Fibroblast of lung (primary cell): ENCODE measurements at places on chromosomes 2 and 18. TPM values are rescaled to one million over a fixed set of nuclear protein-coding genes. Genes with fewer than 3 reads are reported as not detected.
A peak's percentile ranks its signal among the peaks of the same experiment; 100 is the strongest.

The CDKL4 gene
- 3.0 and 3.1 TPM in 2 replicates for total RNA-seq

The MYOM1 gene
- 0.26 and 0.83 TPM in 2 replicates for total RNA-seq

The PSTPIP2 gene
- 8.2 and 13.4 TPM in 2 replicates for total RNA-seq

The TTR gene
- not detected in 2 replicates for total RNA-seq

The ERFE gene
- total RNA-seq, result 1.3 and 1.5 TPM in 2 replicates

The SLC4A3 gene
- total RNA-seq, result 1.3 and 1.5 TPM in 2 replicates

The TEKT4 gene
- not detected in 2 replicates for total RNA-seq

DNA sequence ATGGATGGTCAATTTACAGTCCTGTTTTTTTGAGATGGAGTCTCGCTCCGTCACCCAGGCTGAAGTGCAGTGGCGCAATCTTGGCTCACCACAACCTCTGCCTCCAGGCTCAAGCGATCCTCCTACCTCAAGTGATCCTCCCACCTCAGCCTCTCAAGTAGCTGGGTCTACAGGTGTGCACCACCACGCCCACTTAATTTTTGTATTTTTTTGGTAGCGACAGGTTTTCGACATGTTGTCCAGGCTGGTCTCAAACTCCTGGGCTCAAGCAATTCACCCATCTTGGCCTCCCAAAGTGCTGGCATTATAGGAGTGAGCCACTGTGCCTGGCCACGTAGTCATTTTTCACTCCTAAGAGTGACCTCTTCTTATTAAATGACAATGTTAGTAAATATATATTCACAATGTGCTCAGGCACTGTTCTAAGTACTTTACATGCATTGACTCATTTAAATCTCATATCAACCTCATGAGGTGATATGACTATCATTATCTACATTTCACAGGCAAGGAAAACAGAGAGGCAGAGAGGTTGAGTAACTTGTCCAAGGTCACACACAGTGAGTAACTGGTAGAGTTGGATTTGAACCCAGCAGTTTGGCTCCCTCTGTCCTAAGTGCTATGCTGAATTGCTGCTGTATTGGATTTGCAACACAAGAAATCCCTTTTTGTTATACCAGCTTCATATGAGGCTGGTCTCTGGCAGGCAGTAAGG lies 5.6 kb upstream of the DIS3L2 start:
- DNase-seq, result no peak

- DNase-seq, result peak; percentile 61
Observed at GRCh38 chr2:17373741-17374140, 144.5 kb downstream of the RAD51AP2 start.

- no peak for DNase-seq
Observed at GRCh38 chr2:72116081-72116533, 31.6 kb downstream of the CYP26B1 start.

DNA sequence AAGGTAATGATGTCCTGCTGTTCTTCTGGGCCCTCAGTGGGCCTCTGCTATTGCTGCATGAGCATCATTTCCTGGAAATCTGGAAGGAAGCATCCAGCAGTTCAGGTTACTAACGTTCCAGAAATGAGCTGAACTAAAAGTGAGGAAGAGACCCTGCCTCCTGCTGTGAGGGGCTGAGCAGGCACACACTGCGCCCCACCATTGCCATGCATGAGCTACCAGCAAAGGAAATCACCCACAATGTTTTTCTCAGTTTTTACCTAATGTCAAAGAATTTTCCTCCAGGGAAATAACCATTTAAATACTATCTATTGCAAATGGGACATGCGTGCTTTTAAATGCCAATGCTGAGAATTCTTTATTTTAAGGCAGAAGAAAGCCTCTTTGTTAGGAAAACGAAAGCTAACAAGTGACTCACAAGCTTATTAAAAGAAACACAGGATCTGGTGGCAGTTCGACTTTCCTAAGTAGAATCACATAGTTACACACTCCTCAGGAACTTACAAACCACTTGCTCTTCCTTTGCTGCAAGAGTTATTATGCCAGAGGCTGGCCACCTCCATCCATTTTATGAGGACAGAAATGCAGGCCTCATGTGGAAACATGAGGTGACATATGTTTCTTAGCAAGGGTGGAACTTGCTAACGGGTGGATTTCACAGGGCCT lies 152.6 kb upstream of the TTC39C start:
- peak; percentile 96 for DNase-seq

DNA sequence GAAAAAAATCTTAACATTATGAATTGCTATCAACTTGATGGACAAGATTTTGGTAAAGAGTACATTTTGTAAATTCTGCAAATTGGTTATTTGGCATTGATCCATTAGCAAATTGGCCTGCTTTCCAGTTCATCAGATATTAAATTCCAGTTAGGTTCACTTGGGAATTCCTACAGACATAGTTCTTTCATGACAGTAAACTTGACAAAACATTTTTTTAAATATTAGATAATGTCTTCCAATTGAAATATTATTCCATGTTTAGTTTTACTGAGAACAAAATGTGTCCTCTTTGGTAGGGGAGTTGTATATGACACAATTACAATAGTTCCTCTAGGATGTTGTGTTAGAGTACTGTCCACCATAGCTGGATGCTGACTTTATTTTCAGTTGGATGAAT lies 141.9 kb downstream of the LCLAT1 start:
- DNase-seq, result no peak

GRCh38 chr2:174951745-174952144 lies 53.4 kb downstream of the CHN1 start:
- peak; percentile 84 for DNase-seq

GRCh38 chr2:39623917-39624316 lies 41.8 kb upstream of the TMEM178A start:
- no peak for DNase-seq

- no peak for DNase-seq
Observed at GRCh38 chr2:72150861-72151356, 3.2 kb upstream of the CYP26B1 start.

- DNase-seq, result no peak
Observed at GRCh38 chr18:10262566-10262965, 191.9 kb upstream of the APCDD1 start.

DNA sequence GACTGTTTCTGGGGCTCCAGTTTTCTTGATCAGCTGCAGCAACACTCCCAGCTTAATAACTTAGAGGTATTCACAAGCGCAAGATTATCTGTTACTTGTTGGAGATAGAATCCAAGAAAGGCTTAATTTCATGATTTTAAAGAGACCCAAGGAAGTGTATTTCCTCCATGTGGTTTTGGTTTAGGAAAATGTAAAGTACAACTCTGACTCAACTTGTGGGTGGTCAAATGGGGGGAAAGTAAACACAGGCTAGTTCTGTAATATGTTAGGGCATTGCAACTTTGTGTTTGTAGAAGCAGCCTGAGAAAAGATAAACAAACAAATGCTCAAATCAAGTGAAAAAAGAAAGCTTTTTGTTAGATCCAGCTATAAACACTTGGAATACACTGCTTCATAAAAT lies 90.1 kb upstream of the COL3A1 start:
- peak; percentile 75 for DNase-seq

DNA sequence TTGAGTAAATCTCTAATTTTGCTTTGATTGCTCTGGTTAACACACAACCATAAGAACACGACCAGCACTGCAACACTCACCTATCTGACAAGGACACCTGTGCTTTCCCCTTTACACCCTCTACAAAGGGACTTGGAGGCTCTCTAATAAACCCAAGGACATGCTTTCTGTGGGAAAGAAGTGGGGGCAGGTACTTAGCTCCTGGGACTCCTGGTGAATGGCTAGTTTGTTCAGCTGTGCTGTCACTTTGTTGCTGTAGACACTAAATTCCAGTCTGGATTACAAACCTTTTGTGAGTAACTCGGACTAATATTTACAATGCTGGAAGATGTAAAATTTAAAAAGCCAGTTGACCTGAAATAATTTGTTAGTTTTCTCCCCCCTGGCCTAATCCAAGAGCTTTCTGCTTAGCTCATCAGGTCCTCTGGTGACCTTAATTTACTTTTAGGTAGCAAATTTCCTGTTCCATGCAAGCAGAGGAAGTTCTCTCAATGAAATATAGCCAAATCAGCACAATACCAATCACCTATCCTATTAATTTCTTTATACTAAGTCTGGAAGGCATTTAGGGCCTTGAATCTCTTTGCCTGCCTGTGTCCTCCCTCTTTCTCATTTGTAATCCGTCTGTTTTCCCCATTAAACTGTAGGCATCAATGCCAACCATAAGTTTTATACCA lies 67.5 kb downstream of the PLCL1 start:
- DNase-seq, result no peak

- peak; percentile 68 for DNase-seq
Observed at GRCh38 chr2:180573951-180574350, 406.5 kb upstream of the UBE2E3 start.

DNA sequence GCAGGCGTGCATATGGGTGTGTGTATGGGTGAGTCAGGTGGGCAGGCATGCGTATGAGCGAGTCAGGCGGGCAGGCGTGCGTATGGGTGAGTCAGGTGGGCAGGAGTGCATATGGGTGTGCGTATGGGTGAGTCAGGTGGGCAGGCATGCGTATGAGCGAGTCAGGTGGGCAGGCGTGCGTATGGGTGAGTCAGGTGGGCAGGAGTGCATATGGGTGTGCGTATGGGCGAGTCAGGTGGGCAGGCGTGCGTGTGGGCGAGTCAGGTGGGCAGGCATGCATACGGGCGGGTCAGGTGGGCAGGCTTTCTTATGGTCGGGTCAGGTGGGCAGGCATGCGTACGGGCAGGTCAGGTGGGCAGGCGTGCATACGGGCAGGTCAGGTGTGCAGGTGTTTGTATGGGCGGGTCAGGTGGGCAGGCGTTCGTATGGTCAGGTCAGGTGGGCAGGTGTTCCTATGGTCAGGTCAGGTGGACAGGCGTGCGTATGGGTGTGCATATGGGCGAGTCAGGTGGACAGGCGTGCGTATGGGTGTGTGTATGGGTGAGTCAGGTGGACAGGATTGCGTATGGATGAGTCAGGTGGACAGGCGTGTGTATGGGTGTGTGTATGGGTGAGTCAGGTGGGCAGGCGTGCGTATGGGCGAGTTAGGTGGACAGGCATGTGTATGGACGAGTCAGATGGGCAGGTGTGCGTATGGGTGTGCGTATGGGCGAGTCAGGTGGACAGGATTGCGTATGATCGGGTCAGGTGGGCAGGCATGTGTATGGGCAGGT lies 28.7 kb upstream of the KLF11 start:
- DNase-seq, result no peak

DNA sequence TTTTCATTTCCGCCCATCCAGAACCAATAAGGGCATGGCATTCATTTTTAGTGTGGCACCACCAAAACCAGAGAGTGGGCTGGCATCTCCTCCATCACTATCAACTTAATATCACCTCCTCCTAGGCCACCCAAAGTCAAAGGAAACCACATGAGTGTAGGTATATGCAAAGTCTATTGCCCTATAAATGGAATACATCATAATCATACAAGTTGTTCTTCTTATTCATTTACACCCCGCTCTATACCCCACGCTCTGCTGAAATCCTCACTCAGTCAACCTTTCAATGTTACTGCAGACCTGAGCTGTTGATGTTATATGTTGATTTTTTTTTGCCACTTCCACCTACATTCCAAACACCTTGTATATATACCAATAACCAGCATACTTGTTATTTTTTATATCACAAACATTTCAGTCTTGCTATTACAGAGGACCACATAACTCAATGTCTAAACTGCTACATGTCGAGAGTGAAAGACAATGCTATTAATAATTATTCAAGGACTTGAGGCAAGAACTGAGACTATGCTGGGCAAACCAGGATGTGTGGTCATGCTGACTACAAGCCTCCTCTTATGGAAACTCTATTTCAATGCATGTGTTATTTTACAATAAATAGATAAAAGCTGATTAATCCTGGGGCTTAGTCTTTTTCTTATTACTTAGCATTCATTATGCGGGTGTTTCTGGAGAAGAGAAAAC lies 466.5 kb upstream of the ID2 start:
- no peak for DNase-seq

- DNase-seq, result peak; percentile 42
Observed at GRCh38 chr2:159640176-159640575, 23.8 kb upstream of the BAZ2B start.

DNA sequence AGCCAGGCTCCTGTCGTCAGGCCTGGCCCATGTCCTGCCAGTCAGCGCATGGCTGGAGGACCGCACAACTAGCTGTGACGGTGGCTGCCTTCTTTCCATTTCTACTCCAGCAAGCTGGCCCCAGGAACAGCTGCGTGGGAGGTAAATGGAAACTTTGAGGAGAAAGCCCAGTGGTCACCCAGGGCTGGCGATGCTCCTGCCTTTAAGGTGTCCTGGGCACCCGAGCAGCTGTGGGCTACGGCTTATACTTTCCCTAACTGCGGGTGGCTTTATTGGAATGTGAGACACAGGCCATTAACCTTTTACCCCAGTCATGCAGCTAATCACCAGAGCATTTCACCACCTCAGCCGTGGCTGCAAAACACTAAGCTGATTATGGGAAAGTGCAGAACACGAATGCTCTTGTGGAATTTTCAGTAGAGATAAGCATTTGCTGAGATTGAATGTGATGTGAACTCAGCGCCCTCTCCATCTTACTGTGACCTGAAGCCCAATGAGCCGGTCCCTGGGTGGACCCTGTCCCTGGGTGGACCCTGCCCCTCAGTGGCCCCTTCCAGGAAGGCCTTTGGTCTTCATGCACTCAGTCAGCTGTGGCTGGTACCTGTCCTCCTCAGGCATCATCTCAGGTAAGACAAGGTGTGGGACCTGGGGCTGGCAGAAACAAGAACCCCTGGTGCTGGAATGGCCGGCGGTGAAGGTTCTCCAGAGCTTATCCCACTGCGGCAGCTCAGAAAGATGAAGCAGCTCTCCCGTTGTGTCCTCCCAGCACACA lies 275.4 kb upstream of the HS6ST1 start:
- DNase-seq, result peak; percentile 52
